CD8-positive, alpha-beta memory T cell (primary cell): ENCODE measurements at places on chromosomes 6 and 20. TPM values are rescaled to one million over a fixed set of nuclear protein-coding genes. Genes with fewer than 3 reads are reported as not detected.

SCUBE3 gene
- polyA plus RNA-seq: 0.18 TPM

C6orf89 gene
- 51.6 TPM for polyA plus RNA-seq

SSTR4 gene
- not detected for polyA plus RNA-seq

DNA sequence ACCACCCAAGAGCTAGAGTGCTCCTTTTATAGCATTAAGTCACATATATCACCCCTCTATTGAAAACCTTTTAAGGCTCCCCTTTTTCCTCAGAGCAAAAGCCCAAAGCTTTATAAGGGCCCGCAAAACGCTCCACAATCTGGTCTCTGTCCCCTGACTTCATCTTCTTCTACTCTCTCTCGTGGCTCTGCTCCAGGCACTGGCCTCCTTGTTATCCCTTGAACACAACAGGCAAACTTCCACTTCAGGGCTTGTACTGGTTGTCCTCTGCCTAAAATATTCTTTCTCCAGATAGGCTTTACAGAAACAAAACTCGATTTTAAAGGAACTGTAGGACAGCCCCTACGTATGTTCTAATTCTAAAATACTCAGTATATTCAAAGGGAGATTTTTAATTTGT, 44.0 kb upstream of the SPDEF start:
- peaks cover 10% of the 10 kb centered on the region for H3K4me1 ChIP-seq
- DNase-seq: no peak
- H3K27ac ChIP-seq: no peak overlapping the region
- H3K4me3 ChIP-seq: no peak overlapping the region
- peaks cover 12% of the 10 kb centered on the region for H3K36me3 ChIP-seq
- H3K27me3 ChIP-seq: no peaks in the 10 kb centered on the region

DNA sequence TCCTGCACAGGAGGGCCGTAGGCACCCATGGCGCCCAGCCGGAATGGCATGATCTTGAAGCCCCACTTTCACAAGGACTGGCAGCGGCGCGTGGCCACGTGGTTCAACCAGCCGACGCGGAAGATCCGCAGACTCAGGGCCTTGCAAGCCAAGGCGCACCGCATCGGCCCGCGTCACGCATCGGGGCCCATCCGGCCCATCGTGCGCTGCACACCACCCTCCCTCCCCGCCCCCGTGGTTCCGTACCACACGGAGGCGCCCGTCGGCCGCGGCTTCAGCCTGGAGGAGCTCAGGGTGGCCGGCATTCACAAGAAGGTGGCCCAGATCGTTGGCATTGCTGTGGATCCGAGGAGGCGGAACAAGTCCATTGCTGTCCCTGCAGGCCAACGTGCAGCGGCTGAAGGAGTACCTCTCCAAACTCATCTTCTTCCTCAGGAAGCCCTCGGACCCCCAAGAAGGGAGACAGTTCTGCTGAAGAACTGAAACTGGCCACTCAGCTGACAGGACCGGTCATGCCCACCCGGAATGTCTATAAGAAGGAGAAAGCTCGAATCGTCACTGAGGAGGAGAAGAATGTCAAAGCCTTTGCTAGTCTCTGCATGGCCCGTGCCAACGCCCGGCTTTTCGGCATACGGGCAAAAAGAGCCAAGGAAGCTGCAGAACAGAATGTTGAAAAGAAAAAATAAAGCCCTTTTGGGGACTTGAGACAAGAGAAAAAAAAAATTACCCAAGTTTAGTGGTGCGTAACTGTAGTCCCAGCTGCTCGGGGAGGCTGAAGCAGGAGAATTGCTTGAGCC, 9.9 kb upstream of the NCOA5 start:
- no peak overlapping the region for H3K4me3 ChIP-seq
- no peaks in the 10 kb centered on the region for H3K4me1 ChIP-seq
- no peak for DNase-seq
- H3K27ac ChIP-seq: no peak overlapping the region

DNA sequence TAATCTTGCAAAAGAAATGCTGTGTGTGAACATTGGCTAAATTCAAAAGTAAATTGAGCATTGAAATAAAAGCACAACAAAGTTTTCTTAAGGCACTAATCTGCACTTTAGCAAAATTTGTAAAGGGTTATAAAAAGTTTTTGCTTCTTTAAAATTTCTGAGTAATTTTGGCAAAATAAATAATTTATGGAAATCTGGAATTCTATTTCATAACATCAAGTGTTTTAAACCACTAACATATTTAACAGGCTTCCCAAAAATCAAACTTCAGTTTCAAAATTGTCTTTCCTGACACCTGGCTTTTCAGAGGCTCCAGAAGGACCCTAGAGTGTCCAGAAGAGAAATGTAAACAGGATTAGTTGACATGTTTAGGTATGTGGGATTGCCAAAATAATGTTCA, 4.5 kb upstream of the RNGTT start:
- DNase-seq: no peak
- H3K27ac ChIP-seq: no peak overlapping the region
- H3K27me3 ChIP-seq: no peaks in the 10 kb centered on the region
- H3K4me3 ChIP-seq: no peak overlapping the region
- H3K36me3 ChIP-seq: no peaks in the 10 kb centered on the region

- no peaks in the 10 kb centered on the region for H3K36me3 ChIP-seq
- no peak overlapping the region for H3K27ac ChIP-seq
- H3K4me1 ChIP-seq: no peaks in the 10 kb centered on the region
- no peak overlapping the region for H3K4me3 ChIP-seq
- DNase-seq: no peak
Measured at GRCh38 chr6:56798163-56798562, 155.5 kb upstream of the DST start.

DNA sequence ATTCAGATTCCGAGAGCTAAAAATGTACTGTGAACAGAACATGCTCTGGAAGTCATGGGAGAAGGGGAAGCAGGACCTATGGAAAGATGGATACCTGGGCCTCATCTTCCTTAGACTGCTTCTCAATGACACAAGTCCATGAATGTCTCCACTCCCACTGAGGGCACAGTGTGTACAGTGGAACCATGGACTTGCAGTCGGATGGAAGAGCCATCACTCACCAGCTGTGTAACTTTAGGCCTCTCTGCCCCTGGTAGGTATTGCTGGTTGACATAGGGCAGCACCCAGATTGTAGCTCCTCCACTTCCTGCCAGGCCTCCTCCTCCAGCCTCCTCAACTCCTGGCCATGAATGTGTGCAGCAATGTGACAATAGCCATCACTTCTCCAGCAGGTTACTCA, 52.5 kb downstream of the MAFB start:
- no peak for DNase-seq
- H3K36me3 ChIP-seq: no peaks in the 10 kb centered on the region
- H3K4me3 ChIP-seq: no peak overlapping the region
- no peaks in the 10 kb centered on the region for H3K27me3 ChIP-seq
- H3K27ac ChIP-seq: no peak overlapping the region

GRCh38 chr20:21586682-21587081, 72.8 kb upstream of the NKX2-2 start:
- no peak for DNase-seq
- H3K4me1 ChIP-seq: no peaks in the 10 kb centered on the region
- H3K4me3 ChIP-seq: no peak overlapping the region
- H3K36me3 ChIP-seq: no peaks in the 10 kb centered on the region
- no peak overlapping the region for H3K27ac ChIP-seq

- H3K4me3 ChIP-seq: no peak overlapping the region
- no peak for DNase-seq
- H3K36me3 ChIP-seq: no peaks in the 10 kb centered on the region
- H3K27ac ChIP-seq: no peak overlapping the region
Measured at GRCh38 chr20:10550204-10551118, 115.4 kb downstream of the SLX4IP start.
